Testis (tissue), 5 donors: ENCODE measurements at places on chromosomes 1 and 21.
A peak's percentile ranks its signal among the peaks of the same experiment; 100 is the strongest.

GRCh38 chr1:17158961-17159360, 39.7 kb upstream of the PADI2 start:
- no peak for DNase-seq

DNA sequence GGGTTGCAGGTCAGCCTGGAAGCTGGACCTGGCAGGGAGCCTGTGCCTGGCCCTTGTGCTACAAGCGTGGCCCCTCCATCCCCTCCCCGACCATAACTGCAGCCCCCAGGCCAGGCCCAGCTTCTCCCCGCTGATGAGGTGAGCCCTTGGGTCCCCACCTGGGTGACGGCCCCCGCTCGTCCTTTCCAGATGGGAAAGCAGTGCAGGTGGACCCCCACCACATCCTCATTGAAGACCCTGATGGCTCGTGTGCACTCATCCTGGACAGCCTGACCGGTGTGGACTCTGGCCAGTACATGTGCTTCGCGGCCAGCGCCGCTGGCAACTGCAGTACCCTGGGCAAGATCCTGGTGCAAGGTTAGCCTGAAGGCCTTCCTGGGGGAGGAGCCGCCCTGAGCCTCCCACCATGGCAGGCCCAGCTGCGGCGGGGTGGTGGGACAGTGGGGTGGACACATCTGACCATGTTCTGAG, 56.9 kb downstream of the TRIM11 start:
- DNase-seq, result no peak

- no peak for DNase-seq
Observed at GRCh38 chr1:183219616-183220009, 33.5 kb downstream of the LAMC2 start.

DNA sequence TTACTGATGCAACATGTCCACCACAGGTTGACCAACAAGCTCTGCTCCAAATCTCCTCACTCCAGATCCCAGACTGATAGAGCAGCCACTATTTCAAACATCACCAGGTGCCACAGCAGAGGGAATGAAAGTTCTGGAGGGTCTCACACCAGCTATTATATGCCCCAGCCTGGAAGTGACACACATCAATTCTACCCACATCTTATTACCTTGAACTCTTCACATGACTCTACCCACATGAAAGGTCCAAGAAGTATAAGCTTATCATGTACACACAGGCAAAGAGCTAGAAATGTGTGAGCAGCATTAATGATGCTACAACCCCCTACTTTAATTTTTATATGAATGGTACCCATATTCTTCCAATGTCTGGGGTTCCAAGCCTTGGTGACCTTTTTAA, 64.2 kb downstream of the SH3GLB1 start:
- no peak for DNase-seq

GRCh38 chr21:38244407-38244787, 12.4 kb upstream of the KCNJ15 start:
- no peak for DNase-seq

GRCh38 chr1:176603696-176604095, 140.7 kb downstream of the PAPPA2 start:
- DNase-seq, result no peak

- no peak for DNase-seq
Observed at GRCh38 chr1:239655023-239655422, 268.7 kb downstream of the CHRM3 start.

- DNase-seq, result peak; percentile 77
Observed at GRCh38 chr1:22471078-22471477, 19.4 kb downstream of the ZBTB40 start.
